ENCODE measurements at places on chromosomes 11 and 22.

DNA sequence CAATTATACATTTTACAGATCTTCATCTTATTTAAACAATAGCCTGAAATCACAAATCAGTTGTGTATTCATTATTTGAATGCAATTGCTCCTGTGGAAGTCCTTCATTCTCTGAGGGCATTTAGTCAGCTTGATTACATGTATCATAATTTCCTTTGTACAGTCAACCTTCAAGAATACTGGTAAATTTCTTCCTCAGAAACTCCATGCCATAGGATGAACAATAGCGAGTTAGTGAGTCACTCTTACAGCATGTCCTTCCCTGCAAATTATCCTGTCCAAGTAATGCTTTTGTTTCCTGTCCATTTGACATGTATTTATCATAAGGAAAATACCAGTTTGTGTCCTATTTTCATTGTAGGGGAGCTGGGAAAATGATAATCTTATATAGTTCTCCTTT lies 3.8 kb downstream of the OR10S1 start:
- DNase-seq: no peak

DNA sequence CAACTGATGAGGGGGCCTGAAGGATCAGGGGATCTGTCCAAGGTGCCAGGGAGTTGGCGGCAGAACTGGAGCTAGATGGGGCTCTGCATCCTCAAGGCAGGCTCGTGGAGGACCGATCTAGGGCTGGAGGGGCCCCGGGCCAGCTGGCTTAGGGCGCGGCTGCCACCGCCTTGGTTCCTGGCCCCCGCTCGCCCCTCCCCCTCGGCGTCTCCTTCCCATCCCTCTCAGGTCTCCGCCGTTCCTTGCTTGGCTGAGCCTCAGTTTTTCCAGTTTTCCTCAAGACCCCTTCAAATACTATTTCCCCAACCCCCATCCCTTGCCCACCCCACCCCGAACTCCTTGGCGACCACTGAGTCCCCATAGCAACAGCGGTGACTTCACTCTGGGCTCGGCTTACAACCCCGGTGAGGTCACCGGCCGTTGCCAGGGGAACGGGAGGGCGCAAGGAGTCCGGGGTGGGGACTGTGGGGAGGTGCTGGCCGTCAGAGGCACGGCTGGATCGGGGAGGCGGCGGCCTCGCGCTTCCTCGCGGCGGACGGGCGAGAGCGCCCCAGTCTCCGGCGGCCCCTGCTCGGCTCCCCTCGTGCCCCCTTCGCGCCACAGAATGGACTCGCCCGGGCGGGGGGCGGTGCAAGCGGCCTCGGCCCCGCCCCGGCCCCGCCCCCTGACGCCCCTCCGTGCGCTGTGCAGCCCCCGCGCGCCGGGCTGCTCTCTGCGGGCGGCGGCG lies 7.5 kb downstream of the FREY1 start:
- DNase-seq: no peak

DNA sequence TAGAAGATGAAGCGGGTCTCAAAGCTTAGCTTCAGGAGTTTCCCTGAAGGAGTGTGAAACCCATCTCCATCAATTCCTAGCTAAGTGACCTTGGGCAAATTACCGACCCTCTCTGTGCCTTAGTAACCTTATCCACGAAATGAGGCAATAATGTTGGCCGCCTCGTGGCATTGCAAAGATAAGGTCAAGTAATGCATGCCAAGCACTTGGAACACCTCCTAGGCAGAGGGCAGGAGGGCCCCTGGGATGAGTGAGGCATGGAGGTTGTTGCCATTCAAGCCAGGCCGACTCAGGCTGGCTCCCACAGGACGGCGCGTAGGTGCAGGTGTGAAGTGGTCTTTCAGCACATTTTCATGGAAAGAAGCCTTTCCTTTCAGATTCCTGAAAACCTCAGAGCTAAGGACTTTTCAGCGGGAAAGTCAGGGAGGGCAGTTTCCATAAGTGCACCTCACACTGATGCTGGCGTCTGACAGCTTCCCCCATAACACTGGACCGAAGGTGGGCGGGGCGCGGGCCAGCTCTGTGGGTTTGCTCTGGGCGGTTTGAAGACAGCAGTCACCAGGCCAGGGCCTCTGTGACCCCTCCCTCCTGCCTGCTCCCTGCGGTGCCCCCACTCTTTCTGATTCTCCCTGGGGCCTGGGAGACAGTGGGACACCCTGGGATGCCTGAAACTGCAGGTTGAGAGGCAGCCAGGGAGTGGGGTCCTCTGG lies 25.2 kb downstream of the RPS6KA4 start:
- DNase-seq: no peak

DNA sequence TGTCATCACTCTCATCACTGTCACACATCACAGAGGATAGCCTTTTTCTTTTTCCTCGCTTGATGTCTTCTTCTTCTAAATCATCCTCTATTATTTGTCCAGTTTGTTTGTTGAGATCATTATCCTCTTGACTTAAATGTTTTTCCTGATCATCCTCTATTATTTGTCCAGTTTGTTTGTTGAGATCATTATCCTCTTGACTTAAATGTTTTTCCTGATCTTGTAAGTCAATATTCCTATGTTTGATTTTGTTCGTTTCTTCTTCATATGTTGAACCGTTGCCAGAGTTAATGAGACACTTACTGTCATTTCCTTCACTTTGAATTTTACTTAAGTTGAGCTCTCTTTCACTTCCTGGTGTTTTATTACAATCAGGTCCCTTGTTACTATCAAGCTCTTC lies 5.6 kb downstream of the CCDC82 start:
- DNase-seq: no peak

Measured in stimulated activated CD4-positive, alpha-beta T cell treated with anti-CD3 and anti-CD28 coated beads, Interleukin-1b, Interleukin-23, amount 100 ng/mL, for 1 hour (primary cell).